Small intestine (tissue), 16 donors: ENCODE measurements at places on chromosomes 6 and 20. TPM values are rescaled to one million over a fixed set of nuclear protein-coding genes. Genes with fewer than 3 reads are reported as not detected.

Gene TSPO2
- 1.9 TPM for polyA plus RNA-seq

Gene PPIL6
- not detected for polyA plus RNA-seq

DNA sequence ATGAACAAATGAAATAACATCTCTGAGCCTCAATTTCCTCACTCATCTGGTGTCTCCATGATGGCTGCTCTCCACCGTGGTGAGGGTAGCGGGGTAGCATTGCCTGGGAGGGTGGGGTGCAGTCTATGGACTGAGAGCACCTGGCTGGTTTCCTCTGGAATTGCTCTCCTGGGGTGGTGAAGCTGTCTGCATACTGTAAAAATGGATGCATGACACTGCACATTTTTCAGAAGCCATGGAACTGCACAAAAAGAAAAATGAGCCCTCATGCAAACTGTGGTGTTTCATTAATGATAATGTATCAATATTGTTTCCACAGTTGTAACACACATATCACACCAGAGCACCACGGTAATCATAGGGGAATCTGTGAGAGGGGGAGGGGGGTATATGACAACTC is 12.1 kb upstream of the ITPR3 start:
- no peak overlapping the region for H3K27ac ChIP-seq
- no peaks in the 10 kb centered on the region for H3K36me3 ChIP-seq
- H3K4me3 ChIP-seq: no peak overlapping the region
- DNase-seq: no peak
- H3K4me1 ChIP-seq: peaks cover 9% of the 10 kb centered on the region

DNA sequence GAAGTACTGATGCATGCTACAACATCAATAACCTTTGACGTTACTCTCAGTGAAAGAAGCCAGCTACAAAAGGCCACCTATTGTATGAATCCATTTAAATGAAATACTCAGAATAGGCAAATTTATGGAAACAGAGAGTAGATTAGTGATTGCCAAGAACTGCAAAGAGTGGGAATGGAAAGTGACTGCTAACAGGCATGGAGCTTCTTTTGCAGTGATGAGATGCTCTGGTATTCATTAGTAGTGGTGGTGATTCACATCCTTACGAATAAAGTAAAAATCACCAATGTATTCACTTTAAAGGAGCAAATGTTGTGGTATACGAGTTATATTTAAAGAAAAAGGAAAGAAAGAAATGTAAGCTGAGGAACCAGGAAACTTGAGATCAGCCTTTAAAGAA is 126.8 kb upstream of the SAMD5 start:
- H3K27ac ChIP-seq: no peak overlapping the region
- no peak overlapping the region for H3K4me3 ChIP-seq
- H3K27me3 ChIP-seq: no peaks in the 10 kb centered on the region
- DNase-seq: no peak
- peaks cover 12% of the 10 kb centered on the region for H3K36me3 ChIP-seq

DNA sequence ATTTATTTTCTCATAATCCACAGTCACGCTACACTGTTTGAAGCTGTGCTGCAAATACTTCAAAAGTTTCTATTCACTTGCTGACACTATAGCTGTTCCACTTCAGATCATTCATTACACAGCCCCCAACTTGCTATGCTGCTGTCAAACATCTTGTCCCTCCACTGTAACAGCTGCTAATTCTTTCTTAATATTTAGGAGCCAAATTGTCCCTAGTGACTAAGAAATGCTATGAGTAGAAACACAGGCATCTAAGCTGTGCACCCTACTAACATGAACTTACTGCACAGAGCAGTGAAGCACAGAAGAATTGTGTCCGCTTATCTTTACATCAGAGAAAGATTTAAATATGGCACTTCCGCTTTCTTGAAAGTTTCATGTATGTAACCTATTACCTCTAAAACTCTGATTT is 91.3 kb downstream of the PDE10A start:
- H3K27ac ChIP-seq: no peak overlapping the region
- no peak for DNase-seq
- H3K27me3 ChIP-seq: no peaks in the 10 kb centered on the region

- H3K27ac ChIP-seq: no peak overlapping the region
- H3K4me3 ChIP-seq: no peak overlapping the region
- no peaks in the 10 kb centered on the region for H3K4me1 ChIP-seq
- H3K27me3 ChIP-seq: no peaks in the 10 kb centered on the region
- H3K36me3 ChIP-seq: no peaks in the 10 kb centered on the region
Measured at GRCh38 chr6:168218785-168219566, 100.6 kb downstream of the DACT2 start.

GRCh38 chr6:24899997-24900325 is 35.8 kb downstream of the RIPOR2 start:
- no peaks in the 10 kb centered on the region for H3K36me3 ChIP-seq
- no peaks in the 10 kb centered on the region for H3K4me1 ChIP-seq
- no peak overlapping the region for H3K27ac ChIP-seq

- no peaks in the 10 kb centered on the region for H3K27me3 ChIP-seq
- no peak overlapping the region for H3K27ac ChIP-seq
- H3K4me1 ChIP-seq: no peaks in the 10 kb centered on the region
- H3K4me3 ChIP-seq: no peak overlapping the region
Measured at GRCh38 chr6:169145496-169145895, 108.2 kb downstream of the THBS2 start.

DNA sequence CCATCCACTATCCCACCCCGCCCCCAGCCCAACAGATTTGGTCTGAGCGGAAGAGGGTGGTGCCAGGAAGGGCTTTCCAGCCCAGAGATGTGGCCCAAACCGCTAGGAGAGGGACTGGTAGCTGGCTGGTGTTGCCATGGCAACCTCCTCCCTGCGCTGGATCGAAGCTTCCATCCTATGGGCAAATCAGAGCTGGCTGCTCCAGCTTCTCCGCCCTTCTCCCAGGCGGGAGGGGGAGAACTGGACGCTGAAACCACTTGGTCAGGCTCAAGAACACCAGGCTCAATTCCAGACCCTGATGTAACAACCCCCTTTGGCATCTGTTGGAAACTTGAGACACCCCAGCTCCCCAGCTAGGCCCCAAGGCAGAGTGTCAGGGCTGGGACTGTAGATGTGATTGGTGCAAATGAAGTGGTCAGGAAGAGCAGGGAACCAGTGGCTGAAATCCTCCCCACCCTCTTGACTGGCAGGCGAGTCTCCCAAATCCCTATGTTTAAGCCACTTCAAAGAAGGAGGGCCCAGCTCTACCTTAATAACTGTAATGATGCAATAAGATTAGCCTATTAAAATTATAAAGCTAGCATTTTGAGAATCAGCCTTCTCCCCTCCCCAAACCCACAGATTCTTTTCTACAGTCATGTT is 4.2 kb downstream of the RIMS4 start:
- H3K27me3 ChIP-seq: peaks cover 6% of the 10 kb centered on the region
- peaks cover 5% of the 10 kb centered on the region for H3K4me1 ChIP-seq
- H3K27ac ChIP-seq: no peak overlapping the region
- DNase-seq: peak; percentile 21
- no peak overlapping the region for H3K4me3 ChIP-seq

DNA sequence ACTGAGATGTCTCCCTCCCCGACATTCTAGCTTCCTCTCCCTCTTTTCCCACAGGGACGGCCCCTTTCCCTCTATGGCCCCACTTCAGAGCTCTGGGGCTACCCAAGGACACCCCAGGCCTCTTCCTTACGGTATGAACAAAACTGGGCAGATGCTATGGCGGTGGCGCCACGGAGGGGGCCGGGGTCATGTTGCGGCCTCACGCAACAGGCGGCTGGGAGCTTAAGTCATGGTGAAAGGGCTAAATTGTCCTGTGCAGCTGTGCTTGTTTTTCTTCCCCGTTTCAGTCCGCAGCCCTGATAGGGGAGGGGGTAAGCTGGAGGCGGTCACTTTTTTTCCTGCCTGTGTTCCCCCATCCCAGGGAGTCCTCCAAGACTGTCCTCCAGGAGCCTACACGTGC is 17.6 kb upstream of the KIAA1755 start:
- DNase-seq: peak; percentile 24
- peak overlapping the region; percentile 37 for H3K27ac ChIP-seq
- no peaks in the 10 kb centered on the region for H3K27me3 ChIP-seq
- H3K36me3 ChIP-seq: no peaks in the 10 kb centered on the region

DNA sequence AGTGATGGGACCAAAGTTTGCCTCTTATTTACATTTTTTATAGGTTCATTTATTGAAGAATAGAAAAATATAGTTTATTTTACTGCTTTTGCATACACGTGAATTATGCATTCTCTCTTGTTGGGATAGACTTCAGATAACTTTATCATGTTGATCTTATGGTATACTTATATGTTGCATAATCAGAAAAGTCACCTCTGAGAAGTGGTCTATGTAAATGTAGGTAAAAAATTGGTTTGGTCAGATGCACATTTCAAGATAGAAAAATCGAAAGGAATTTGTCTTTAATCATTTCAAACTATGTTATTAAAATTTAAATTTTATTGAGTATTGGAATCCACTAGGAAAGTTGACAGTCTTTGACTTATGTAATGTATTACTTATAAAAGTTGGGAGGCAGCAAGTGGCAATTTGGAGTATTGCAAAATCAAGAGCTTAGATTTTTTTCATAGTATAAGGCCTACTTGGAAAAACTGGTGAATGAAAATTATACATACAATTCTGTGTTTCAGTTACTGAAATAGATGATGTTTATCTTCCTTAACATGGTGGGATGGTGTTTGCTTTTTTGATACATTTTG is 2.4 kb downstream of the PHF3 start:
- H3K27ac ChIP-seq: no peak overlapping the region
- H3K36me3 ChIP-seq: no peaks in the 10 kb centered on the region
- H3K27me3 ChIP-seq: no peaks in the 10 kb centered on the region
- no peak for DNase-seq
- peak overlapping the region; percentile 61 for H3K4me3 ChIP-seq

GRCh38 chr6:75206576-75207342 is 906 bp upstream of the COL12A1 start:
- H3K4me3 ChIP-seq: no peak overlapping the region
- no peak overlapping the region for H3K27ac ChIP-seq
- H3K36me3 ChIP-seq: peaks cover 5% of the 10 kb centered on the region
- H3K27me3 ChIP-seq: peaks cover 12% of the 10 kb centered on the region
- no peaks in the 10 kb centered on the region for H3K4me1 ChIP-seq

- DNase-seq: peak; percentile 18
- no peak overlapping the region for H3K27ac ChIP-seq
- no peaks in the 10 kb centered on the region for H3K36me3 ChIP-seq
- no peak overlapping the region for H3K4me3 ChIP-seq
Measured at GRCh38 chr6:113829696-113830045, 27.5 kb upstream of the MARCKS start.

DNA sequence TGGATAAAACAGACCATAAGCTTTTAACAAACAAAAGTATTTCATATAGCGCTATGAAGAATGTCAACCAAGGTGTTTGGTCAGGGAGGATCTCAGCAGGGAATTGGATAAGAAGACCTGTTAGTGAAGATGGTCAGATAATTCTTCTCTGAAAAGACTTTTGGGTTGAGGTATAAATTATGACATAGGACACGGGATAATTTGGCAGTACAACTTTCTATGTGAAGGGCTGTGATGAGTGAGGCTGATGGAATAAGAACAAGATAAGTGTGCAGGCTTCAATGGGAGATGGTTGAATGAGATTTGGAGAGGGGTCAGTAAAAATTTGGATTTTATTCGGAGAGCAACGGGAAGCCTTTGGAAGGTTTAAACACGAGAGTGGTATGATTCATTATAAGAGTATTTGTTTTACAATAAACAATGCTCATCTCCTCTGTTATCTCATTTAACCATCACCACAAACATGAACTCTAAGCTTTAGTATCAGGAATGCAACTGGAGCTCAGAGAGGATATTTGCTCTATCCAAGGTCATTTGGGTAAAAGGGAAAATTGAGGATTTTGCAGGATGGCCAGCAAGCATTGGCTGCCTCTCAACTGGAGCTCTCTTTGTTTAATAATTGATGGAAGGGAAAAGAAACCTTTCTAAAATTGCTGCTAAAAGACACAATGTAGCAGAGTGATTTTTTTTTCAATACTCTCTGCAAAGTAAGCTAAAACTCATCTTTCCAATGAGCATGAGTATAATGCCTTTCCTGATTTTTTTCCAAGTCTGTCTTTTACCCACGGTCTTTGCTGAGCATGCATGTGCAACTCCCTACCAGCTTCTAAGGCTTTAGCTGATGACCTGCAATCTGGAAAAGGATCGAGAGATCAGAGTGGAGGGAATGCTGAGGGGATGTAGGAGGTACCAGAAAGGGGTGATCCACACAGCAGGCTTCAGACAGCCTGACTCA is 534.0 kb downstream of the CBLN4 start:
- no peaks in the 10 kb centered on the region for H3K4me1 ChIP-seq
- no peak overlapping the region for H3K4me3 ChIP-seq
- no peak for DNase-seq
- no peaks in the 10 kb centered on the region for H3K27me3 ChIP-seq

- no peaks in the 10 kb centered on the region for H3K27me3 ChIP-seq
- no peak overlapping the region for H3K4me3 ChIP-seq
- no peak overlapping the region for H3K27ac ChIP-seq
- H3K36me3 ChIP-seq: no peaks in the 10 kb centered on the region
Measured at GRCh38 chr6:22194188-22194921, 102.5 kb downstream of the PRL start.

- no peaks in the 10 kb centered on the region for H3K4me1 ChIP-seq
- H3K27ac ChIP-seq: peak overlapping the region; percentile 75
- peak; percentile 14 for DNase-seq
- H3K36me3 ChIP-seq: no peaks in the 10 kb centered on the region
- H3K4me3 ChIP-seq: no peak overlapping the region
Measured at GRCh38 chr6:169141671-169142537, 111.7 kb downstream of the THBS2 start.

- peaks cover 3% of the 10 kb centered on the region for H3K4me1 ChIP-seq
Measured at GRCh38 chr6:17877196-17877894, 110.1 kb downstream of the KIF13A start.
